ENCODE measurements at places on chromosomes 6 and 20.

DNA sequence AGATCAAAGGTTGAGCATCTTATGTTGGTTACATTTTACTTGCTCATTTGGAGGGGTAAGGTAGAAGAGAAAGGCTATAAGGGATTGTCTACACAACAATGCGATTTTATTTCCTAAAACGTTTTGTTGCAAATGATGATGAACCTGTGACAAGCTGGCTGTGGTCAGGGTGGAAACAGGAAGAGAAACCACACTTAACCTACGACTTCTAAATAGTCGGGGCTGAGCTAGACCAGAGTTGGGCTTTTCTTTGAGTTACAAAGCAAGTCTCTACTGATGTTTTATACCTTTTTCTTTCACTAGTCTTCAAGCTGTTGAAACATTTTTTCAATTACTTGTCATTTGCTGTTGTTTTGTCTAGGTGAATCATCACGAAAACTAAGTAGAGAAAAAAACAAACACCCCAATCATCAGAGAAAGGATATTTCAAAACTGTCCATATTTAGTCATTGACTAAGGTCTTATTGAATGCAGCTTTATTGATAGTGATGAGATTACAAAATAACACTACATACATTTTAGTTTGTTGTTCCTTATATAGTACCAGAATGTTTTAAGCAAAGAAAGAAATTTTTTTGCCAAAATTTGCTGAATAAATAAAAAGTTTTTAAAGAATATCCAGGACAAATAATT is 18.0 kb downstream of the KLHL31 start:
- no peak for DNase-seq

- DNase-seq: no peak
These were observed 15.1 kb downstream of the RFPL4B start for GRCh38 chr6:112362027-112362795.

GRCh38 chr6:32852018-32852843 is 1.3 kb downstream of the TAP1 start:
- peak; percentile 48 for DNase-seq

GRCh38 chr6:25154034-25154596 is 125.1 kb upstream of the CARMIL1 start:
- DNase-seq: no peak

DNA sequence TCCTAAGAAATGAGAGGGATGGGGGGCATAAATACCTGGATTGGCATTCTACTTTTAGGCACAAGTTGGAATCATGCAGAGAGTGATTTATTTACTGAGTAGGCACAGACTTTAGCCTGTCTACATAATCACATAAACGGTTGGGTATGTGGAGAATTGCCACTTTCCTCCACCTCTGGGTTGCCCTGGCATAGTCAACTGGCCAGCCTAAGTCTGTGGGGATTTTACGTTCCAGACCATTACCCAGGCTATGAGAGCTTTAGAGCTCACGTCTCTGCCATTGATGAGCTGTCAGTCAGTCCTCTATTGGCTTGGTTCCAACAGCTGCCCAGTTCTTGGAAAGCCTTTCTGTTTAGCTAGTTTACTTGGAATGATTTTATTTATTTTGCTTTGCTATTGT is 5.0 kb upstream of the BHLHE23 start:
- no peak for DNase-seq

DNA sequence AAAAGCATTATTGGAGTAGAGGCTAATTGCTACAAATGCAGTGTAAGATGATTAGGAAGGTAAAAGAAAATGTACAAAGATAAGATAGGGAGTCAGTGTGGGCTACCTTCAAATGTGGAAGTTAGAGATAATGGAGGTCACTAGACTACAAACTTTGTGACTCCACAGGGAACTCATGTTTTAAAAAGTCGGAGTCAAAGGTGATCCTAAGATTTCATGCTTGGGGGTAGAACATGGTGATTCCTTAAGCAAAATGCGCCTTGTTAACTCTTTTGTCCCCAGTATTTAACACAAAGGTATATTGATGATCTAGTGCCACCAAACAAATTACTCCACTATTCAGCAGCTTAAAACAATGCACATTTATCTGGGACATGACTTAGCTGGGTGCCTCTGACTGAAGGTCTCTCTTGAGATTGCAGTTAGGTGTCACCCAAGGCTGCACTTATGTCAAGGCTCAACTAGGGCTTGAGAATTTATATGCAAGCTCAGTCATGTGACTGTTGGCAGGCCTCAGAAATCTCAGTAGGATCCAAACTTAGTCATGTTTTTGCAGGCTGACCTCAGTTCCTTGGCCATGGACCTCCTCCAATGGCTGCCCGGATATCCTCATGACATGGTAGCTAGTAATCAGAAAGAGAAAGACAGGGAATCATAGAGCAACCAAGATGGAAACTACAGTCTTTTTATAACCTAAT is 11.4 kb upstream of the SNX9 start:
- no peak for DNase-seq

GRCh38 chr6:3625149-3625979 is 126.1 kb downstream of the PXDC1 start:
- DNase-seq: no peak

DNA sequence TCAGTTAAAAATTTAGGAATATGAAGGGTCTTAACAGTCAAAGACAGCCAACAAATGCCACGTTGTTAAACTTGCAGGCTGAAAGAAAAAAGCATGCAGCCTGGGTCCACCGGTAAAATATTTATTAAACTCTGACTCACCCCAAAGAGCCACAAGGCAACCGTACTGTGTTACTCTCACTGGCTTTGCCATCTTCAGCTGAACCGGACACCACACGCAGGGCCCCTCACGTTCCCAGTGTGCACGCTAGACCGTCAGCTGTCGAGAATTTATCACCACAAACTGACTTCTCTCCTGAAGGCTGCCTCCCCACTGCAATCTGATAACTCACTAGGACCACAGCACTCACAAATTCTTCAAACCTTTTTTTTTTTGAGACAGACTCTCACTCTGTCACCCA is 30.7 kb downstream of the HUS1B start:
- no peak for DNase-seq

- DNase-seq: no peak
These were observed 260.3 kb downstream of the LRFN2 start for GRCh38 chr6:40326714-40327421.

- no peak for DNase-seq
These were observed 19.3 kb downstream of the SLCO4A1 start for GRCh38 chr20:62661647-62662046.

- no peak for DNase-seq
These were observed 40.9 kb downstream of the EYA2 start for GRCh38 chr20:46935394-46936017.

DNA sequence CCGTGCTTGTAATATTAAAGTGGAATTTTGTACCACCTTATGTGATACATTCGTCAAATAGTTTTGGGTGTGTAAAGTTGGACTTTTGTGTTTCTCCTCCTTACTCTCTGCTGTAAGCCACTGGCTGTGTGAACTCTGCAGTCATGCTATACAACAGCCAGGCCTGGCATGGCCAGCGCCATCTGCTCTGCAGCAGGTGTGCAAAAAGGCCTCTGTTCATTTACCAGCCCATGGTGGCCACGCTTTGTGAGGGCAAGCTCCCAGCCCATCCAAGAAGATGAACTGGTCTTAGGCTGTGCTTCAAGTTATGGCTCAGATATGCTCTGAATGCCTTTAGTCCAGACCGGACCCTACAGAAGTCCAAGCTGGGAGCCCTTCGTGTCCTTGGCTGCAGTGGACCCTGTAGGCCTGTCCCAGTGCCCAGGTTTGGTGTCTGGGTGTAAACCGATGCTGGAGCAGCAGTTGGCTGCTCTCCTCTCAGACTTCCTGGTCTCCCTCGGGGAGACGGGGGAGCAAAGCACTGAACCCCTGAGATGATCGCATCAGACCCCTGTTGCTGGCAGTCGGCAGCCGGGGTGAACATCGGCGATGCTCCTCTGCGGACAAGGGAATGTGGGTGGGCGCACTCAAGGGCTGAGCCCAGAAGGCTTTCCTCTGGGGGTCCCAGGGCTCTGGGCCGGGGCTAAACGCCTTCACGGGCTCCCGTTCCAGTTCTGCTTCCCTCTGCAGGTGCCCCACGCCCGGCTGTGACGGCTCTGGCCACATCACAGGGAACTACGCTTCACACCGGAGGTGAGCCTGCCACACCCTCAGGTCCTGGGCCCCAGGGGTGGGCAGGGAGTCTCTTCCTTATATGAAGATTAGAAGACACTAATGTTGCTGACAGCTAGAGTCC is 28.6 kb upstream of the PCMTD2 start:
- peak; percentile 9 for DNase-seq

GRCh38 chr6:101926149-101926925 is 532.8 kb downstream of the GRIK2 start:
- no peak for DNase-seq

GRCh38 chr6:50524341-50524740 is 189.0 kb upstream of the TFAP2D start:
- DNase-seq: no peak

- DNase-seq: no peak
These were observed 16.5 kb downstream of the LIN28B start for GRCh38 chr6:104973404-104973803.

DNA sequence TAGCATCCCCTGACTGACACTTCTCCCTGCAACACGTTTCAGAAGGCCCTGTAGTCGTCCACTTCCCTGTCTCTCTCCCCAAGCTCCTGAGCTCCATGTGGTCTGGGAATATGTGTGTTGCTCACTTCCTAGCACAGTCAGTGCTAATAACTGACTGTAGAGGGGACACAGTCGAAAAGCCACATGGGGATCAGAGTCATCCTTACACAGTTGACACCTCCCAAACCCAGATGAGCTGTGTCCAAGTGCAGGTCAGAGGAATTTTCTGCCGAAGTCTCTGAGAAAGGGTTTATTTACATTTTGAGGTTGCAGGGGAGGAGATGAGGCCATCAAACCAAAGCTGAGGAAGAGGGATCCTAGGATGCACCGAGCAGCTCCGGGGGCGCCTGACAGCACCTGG is 3.5 kb upstream of the ADAM33 start:
- no peak for DNase-seq

GRCh38 chr6:13411484-13411883 is 75.9 kb downstream of the GFOD1 start:
- DNase-seq: no peak

- no peak for DNase-seq
These were observed 15.7 kb downstream of the OR2B6 start for GRCh38 chr6:27972750-27973149.

GRCh38 chr20:36573798-36574365 is 485 bp downstream of the TGIF2 start:
- peak; percentile 41 for DNase-seq

All from stimulated activated CD4-positive, alpha-beta T cell treated with anti-CD3 and anti-CD28 coated beads, Interleukin-4, amount 100 ng/mL, for 4 hours (primary cell).